ENCODE measurements at places on chromosomes 3 and 15. TPM values are rescaled to one million over a fixed set of nuclear protein-coding genes. Genes with fewer than 3 reads are reported as not detected.

Gene FAM43A
- total RNA-seq = 104 TPM

Gene CDHR4
- 0.36 TPM for total RNA-seq

- no peak for DNase-seq
Measured at GRCh38 chr3:89426060-89426459, 318.6 kb downstream of the EPHA3 start.

DNA sequence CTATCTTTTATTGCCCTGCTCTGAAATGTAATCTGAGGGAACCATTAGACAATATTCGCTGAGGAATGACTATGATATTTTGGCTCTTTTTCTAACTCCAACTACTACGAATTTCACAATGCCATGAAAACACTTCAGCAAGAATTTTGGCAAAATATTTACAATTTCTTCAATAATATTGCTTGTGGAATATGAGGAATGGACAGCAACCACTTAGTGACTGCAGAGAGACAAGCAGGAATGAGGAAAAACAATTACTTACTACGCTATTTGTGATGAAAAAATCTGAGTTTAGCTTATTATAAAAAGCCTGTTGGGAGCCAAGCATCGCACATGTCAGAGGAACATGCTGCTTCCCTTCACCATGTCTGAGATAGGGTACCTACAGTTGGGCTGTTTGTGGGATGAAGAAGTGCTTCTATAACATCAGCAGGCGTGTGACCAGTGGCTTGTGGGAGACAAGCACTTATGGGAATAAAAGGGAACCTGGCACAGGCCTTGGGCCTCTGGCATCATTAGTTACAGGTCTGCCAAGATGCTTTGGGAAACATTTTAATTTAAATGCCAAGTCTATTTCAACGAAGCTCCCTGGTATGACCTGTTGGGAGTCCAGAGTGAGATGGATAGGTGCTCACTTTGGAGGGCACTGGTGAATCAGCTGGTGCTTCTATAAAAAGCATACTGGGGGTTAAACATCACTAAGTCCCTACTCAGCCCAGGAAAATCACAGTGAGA, 2.7 kb upstream of the PLCL2 start:
- no peak for DNase-seq
